ENCODE measurements at places on chromosomes 11 and 22.
A peak's percentile ranks its signal among the peaks of the same experiment; 100 is the strongest.

- no peak for DNase-seq
Measured at GRCh38 chr11:7115780-7116179, 27.0 kb downstream of the RBMXL2 start.

GRCh38 chr22:38570779-38571364, 889 bp upstream of the DMC1 start:
- DNase-seq, result peak; percentile 75

GRCh38 chr11:79512706-79513469, 72.1 kb upstream of the TENM4 start:
- no peak for DNase-seq

DNA sequence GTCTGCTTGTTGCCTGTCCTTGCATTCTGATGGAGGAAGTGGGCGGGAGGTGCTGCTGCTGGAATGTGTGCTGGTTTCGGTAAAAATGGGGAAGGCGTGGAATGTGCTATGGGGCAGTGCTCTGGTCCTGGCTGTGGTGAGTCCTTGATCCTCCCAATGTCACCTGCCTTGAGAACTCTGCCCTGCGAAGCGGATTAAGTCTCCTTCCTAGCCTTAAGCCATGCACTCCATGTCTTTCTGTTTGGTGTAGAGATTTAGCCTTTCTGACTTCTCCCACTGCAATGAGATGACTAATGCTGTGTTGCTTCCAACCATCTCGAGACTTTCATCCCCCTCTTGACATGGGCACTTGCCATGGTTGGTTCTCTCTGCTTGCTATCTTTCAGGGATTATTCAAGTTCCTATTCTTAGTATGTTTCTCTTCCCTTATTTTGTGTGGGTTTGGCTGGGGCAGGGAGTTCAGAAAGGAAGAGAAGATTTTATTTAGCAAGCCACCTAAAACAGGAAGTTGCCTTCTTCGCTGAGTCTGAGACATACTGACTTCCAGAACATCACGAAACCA, 687.9 kb downstream of the NTM start:
- no peak for DNase-seq

- no peak for DNase-seq
Measured at GRCh38 chr22:47693606-47694005, 931.2 kb downstream of the TBC1D22A start.

GRCh38 chr22:36391638-36392037, 3.9 kb upstream of the MYH9 start:
- no peak for DNase-seq

DNA sequence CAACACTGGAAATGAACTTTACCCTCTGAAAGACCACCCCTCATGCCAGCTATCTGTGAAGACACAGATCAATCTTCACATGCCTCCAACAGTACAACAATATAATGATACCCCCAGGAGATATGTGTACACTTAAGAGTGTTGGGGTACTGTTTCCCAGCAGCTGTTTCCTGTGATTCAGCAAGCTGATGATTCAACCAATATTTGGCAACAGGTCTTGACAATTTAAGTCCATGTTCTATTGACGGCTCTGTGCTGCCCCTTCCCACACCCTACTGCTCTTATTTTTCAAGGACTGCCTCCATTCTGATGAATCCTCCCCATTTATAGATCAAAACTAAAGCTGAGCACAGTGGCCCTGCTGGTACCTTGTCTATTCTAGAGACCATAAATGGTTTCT, 6.6 kb downstream of the SNX19 start:
- DNase-seq, result no peak

DNA sequence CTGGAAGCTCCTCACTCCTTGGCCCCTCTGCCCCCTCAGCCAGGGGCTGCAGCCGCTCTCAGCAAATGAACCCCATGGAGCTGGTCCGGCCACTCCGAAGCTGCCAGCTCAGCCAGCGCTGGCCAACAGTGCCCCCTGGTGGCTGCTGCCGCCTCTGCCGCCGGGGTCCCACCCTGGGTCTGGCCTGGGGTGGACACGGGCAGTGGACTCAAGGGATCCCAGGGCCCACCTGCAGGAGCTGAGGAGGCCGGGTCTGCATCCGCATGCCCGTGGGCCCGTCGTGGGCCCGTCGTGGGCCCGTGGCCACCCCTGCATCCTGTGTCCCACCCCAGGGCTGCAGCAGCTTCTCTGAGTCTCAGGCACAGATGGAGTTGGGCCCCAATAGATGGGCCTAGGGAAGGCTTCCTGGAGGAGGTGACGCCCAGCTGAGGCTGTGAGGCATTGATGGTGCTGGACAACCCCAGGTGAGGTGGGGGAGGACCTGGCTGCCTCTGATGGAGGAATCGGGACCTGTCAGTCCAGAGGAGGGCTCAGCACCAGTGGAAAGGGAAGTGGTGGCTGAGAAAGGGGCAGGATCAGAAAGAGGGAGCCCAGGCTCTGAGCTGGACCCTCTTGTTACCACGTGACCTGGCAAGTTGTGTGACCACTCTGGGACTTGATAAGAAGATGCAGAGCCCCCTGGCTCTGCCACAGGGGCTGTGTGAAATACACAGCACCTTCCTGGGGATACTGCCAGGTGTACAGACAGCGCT, 522.3 kb downstream of the BRD1 start:
- DNase-seq, result peak; percentile 90

DNA sequence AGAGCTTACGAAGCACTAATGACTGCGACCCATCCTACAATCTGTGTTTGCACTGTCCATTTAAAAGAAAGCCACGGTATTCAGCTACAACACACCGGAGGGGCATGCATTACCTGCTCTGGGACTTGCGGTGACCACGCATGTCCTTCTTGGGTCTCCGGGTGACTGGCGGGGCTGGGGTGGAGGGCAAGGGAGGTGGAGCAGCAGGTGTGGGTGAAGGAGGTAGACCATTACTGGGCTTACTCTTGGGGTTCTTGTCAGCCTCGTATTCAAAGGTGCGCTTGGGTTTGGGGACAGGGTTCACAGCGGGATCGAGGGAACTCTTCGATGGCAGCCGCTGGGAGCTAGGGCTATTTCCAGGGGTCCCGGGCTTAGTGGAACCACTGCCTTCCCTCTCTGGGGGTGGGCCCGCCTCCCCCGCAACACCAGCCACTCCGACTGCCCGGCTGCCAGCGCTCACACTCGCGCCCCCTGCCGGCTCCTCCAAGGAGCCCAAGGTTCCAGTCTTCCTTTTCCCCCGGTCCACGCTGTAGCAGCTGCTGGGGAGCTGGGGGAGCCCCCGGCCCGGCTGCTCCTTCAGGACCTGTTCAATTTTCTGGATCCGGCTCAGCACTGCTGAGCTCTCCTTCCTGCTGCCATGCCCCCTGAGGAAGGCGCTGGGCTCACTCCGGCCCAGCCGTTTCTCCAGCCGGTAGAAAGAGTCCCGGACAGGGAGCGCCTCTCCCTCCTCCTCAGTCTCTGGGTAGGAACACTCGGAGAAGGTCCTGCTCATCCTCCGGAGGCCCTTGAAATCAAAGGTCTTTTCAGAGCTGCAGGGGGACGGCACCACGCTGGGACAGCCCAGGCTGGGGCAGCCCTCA, 47.5 kb downstream of the RPL27A start:
- DNase-seq, result no peak

- no peak for DNase-seq
Measured at GRCh38 chr11:109267293-109268095, 154.5 kb upstream of the C11orf87 start.

DNA sequence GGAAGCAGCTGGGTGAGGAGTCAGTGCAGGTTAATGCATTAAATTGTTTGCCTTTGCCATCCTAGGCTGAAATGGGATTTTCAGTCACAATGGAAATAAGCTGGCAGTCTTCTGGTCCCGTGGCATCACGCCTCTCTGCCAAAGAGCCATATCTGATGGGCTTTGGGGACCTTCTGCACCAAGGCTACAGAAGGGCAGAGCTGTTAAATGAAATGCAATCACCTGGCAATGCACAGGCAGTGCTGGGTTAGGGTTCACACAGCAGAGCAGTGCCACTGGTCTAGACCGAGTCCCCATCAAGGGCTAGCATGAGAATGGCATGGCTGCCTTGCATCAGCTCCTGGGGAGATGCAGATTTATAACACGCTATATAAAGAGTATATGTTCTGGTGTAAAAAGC, 749.2 kb downstream of the NTM start:
- DNase-seq, result no peak

GRCh38 chr11:95455228-95455970, 224.4 kb upstream of the SESN3 start:
- DNase-seq, result no peak

DNA sequence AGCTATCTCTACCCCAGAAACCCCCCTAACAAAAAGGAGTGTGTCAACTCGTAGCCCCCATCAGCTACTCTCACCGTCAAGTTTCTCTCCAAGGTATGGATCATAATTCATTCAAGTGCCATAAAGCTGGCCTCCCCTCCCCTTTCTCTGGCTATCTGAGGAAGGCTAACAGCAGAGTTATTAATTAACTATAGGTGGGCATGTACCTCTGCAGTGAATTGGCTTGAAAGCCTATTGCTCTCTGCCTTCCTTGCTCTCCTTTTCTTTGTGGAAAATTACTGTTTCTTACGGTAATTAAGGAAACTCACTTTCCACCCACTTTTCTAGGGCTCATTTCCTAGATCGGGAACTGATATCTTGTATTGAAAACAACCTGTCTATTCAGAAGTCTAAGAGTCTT, 14.1 kb downstream of the POLA2 start:
- DNase-seq, result no peak

- DNase-seq, result peak; percentile 81
Measured at GRCh38 chr11:119481021-119481666, 58.2 kb upstream of the THY1 start.

GRCh38 chr11:87190071-87190470, 152.3 kb downstream of the TMEM135 start:
- DNase-seq, result no peak

GRCh38 chr22:20131597-20131858, at the start of gene ZDHHC8:
ZDHHC8 (plus strand) TSS chr22:20131804; CDS start chr22:20131948, 144 bp downstream.
- no peak for DNase-seq

DNA sequence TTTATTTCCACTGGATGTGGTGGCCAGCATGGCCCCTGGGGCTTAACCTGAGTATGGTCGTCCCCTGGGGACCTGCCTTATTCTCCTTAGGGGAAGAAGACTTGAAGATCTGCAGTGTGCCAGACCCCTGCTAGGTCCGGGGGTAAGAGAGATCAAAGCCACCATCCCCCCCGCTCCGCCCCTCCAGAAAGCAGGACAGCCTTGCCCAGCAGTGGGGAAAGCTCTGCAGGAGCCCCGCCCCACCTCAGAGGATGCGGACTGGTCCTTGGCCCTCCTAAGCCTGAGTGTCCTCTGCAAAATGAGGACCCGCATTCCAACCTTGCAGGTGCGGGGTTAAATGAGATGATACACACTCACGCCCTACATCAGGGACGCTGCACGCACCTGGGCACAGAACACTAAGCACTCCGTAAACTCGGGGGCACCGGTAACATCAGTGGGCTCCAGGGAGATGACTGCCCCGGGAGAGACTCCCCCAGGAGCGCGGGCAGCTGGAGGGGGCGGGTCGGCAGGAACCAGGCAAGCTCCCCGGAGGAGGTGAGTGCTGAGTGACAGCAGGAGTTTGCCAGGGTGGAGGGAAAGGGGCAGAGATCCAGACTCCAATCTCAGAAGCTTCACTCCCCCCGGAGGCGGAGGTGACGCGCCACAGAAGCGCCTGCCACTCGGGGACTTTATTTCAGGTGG, 564 bp upstream of the ANO1 start:
- peak; percentile 25 for DNase-seq

DNA sequence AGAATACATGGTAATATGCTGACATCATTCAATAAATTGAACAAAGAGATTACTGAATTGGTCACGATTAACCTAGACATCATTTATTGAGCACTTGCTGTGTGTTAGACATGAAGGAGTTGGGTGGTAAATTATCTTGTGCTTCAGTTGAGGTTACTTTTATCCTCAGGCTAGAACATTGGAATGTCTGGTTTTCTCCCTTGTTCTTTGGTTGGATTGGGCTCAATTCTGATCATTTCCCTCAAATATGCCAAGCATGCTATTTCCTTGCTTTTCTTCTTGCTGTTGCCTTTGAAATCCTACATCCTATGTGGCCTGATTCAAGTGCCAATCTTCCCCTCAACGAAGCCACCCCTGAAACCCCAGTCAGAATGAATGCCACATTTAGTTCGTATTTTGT, 65.8 kb downstream of the DEUP1 start:
- no peak for DNase-seq

DNA sequence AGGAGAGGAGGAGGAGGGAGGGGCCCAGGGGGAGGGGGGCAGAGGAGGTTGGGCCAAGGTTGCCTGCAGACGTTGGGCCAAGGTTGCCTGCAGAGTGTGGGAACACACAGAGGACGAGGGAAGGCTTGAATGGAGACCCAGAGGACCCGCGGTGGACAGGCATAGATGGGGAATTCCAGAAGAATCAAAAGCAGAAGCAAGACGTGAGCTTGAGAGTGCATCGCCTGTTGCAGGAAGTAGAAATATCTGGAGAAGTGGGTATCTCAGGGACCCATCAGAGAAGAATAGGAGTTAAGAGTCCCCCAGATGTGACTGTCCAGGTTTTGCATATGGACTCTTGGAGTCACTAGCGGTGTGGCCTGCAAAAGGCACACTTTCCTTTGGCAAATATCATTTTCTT, 670.2 kb downstream of the TBC1D22A start:
- DNase-seq, result no peak

- DNase-seq, result no peak
Measured at GRCh38 chr11:10838881-10839280, 19.0 kb downstream of the ZBED5 start.

GRCh38 chr22:40181323-40181722, 3.6 kb downstream of the TNRC6B start:
- no peak for DNase-seq

DNA sequence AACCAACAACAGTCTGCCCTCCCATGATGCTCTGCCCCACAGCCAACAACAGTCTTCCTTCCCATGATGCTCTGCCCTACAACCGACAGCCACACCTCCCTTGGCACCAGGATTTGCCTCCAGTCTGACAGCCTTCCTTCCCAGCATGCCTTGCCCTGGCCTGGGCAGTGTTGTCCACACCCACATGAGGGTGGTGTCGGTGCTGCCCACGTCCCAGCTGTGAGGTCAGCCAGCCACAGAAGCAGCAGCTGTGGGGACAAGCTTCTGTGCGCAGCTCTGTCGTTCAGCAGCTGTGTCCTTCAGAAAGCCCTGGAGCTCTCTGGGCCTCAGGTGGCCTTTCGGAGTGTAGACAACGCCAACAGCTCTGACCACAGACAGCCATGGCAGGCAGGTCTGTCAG, 1378.9 kb downstream of the BRD1 start:
- DNase-seq, result no peak

GRCh38 chr11:11426226-11426952, 73.3 kb upstream of the CSNK2A3 start:
- DNase-seq, result no peak

- no peak for DNase-seq
Measured at GRCh38 chr11:69207165-69207889, 51.6 kb downstream of the SMIM38 start.

Data from dorsolateral prefrontal cortex (tissue), 122 donors.